Bone marrow (tissue), 2 donors: ENCODE measurements at places on chromosomes 1 and 21.

- DNase-seq = no peak
Measured at GRCh38 chr1:247966532-247967204, 1.6 kb downstream of the OR2AK2 start.

DNA sequence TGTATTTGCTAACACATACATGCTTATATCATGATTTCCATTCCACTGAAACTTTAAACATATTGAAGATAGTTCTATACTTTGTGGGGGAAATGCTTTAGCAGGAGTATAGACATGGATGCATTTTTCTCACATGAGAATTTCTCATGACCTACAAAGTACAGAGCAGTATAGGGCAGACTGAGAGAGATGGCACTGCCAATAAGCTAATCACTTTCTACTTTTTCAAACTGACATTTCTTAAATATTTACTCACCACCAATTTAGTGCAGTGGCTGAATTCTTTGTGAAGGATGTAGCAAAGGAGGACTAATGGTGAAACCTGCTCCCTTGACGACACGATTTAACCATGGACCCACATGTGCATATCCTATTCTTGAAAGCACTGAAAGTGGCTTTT is 923.5 kb downstream of the ADGRL2 start:
- DNase-seq = no peak

- no peak for DNase-seq
Measured at GRCh38 chr1:53190210-53190611, 6.4 kb upstream of the CPT2 start.

DNA sequence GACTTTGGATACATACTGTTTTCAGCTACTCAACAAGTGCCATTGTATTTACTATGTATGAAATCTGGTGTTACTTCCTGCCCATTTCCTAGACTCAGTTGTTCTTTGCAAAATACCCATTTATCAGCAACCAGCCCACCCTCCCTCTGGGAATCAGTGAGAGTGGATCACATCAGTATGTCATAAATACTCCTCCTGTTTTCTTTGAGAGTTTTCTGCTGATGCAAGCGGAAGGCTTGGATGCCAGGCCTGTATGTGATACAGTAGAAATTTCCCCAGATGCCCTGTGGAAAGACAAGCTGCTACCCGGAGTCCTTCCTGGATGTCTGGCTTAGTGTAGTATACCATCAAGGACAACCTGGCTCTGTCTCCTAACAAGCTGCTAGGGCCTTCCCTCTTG is 2.4 kb upstream of the PTPRC start:
- DNase-seq = no peak

- DNase-seq = no peak
Measured at GRCh38 chr1:147215540-147215916, 9.6 kb downstream of the FMO5 start.

GRCh38 chr1:98054786-98055185 is 134.0 kb upstream of the DPYD start:
- DNase-seq = no peak

- no peak for DNase-seq
Measured at GRCh38 chr21:31997191-31997590, 124.4 kb downstream of the HUNK start.

DNA sequence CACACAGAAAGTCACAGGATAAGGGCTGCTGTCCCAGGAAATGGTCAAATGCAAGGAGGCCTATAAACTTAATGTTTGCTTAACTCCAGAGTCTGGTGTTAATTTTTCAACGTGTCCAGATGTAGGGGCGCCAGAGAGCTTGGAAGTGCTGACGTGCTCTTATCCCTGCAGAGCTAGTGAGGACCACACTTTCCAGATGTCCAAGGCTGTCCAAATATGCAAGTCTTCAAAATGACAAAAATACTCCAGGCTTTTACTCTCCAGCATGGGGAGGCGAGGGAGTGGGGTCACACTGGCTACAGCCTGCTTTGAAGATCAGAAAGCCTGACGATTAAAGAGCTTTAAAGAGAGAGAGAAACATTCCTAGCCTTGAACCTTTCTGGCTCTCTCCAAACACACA is 57.6 kb downstream of the ABCA4 start:
- DNase-seq = no peak
